ENCODE measurements at places on chromosomes 7 and 10.

DNA sequence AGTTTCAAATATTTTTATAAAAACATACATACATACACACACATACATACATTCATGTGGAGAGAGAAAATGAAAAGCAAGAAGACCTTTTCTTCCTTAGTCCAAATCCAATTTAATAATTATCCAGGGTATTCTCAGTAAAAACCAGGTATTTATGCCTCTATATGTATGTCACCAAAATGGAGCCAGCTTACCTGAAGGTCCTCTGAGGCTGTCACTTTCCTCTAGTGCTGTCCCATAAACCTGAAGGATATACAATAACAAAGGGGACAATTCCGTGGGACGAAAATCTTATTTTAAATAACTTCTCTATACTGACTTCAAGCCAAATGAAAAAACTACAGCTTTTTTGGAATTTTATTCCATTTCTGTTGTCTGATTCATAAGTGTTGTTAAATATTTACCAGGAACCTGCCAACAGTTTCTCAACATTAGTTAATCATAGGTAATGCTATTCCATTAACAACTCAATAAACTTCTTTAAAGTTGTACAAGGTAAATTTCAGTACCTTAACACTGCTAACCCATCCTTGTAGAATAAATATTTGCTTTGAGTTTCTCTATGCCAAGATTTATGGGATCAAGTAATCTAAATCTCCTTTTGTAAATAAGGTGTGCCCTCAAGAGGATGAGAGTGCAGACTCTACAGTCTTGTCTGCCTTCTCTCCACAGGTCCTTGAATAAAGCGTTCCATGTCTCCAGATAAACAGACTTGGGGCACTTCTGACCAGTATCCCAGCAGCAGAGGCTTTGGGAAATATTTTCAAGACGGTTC is 260.3 kb downstream of the AHR start:
- DNase-seq: no peak

- peak; percentile 22 for DNase-seq
These were observed 816 bp downstream of the DMTF1 start for GRCh38 chr7:87152897-87153641.

- peak; percentile 67 for DNase-seq
These were observed 83.6 kb downstream of the CD36 start for GRCh38 chr7:80721883-80722615.

- no peak for DNase-seq
These were observed 891 bp upstream of the WAPL start for GRCh38 chr10:86522510-86522855.

DNA sequence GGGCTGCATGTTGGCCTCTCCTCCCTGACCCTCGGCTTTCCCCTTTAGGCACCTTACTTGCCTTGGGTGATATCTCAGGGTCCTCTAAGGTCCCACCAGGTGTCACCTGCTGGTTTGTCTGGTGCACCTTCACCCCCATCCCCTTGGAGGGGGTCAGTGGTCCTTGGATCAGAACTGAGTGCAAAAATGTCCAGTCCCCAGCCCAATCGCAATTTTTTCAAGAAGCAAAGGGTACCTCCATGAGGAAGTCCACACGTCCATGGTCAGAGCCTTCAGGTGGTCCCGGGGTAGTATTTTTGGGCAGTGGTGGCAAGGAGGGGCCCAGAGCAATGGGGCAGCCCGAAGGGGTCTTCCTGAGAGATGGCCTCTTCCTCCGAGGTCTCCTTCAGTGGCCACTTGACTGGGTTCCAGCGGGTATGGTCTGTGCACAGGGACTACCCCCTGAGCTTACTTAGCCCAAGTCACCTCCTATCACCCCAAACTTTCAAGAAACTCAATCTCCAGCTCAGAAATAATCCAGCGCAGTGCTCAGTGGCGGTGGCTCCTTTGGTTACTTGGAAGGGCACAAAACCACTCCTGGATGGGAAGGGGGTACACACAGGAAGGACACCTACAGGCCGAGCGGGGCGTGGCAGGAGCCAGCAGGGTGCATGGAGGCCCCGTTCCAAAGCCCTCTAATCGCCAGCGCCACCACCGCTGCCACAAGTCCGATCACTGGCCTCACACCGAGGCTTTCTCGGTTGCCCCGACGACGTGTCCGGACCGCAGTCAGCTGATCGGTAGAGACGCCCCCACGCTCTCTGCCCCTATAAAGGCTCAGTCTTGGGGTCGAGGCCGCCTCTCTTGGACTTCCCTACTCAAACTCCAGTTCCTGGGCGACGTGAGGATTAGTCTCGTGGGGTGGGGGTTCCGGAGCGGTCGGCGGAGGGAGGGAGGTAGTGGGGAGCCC is 4.5 kb downstream of the SAP25 start:
- DNase-seq: no peak

GRCh38 chr7:148850564-148850963 is 33.5 kb downstream of the EZH2 start:
- no peak for DNase-seq

- no peak for DNase-seq
These were observed 24.1 kb upstream of the SFRP5 start for GRCh38 chr10:97795886-97796285.

DNA sequence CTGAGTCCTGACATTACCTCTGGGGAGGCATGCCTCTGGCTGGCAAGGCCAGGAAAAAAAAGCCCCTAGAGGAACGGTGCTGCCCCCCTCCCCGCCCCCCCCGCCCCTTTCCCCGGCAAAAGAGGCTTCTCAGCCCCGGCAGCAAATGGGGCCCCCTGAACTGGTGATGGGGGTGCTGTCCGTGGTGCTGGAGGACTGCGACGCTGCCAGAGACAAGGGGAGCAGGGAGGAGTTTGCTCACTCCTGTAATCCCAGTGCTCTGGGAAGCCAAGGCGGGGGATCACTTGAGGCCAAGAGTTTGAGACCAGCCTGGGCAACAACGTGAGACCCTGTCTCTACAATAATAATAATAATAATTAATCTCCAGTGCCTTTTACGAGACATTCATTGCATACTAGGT is 23.7 kb downstream of the SRRM3 start:
- peak; percentile 38 for DNase-seq

- no peak for DNase-seq
These were observed 333.8 kb downstream of the GALNT17 start for GRCh38 chr7:71465741-71466189.

DNA sequence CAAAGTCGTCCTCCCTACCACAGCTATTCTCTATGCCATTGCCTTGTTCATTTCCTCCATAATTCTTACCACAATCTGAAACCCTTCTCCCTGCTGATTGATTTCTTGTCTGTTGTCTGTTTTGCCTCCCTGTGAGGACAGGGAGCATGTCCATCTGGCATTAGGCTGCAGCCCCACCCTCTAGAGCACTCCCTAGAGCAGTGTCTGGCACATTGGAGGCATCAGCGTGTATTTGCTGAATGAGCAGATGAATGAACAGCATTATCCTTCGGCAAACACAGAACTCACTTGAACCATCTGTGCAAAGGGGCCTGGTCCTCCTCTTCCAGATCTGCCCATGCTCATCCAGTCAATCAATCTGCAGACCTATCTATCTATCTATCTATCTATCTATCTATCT is 5.1 kb upstream of the DMBT1 start:
- DNase-seq: no peak

Measured in NCI-H460 (cell line).